Hematopoietic multipotent progenitor cell treated with erythropoietin and hydrocortisone succinate and interleukin-3 and kit ligand, for 8 days (in vitro differentiated cells): ENCODE measurements at places on chromosomes 5 and 9.

- no peak for DNase-seq
Measured at GRCh38 chr5:132222649-132223038, 5.0 kb downstream of the P4HA2 start.

DNA sequence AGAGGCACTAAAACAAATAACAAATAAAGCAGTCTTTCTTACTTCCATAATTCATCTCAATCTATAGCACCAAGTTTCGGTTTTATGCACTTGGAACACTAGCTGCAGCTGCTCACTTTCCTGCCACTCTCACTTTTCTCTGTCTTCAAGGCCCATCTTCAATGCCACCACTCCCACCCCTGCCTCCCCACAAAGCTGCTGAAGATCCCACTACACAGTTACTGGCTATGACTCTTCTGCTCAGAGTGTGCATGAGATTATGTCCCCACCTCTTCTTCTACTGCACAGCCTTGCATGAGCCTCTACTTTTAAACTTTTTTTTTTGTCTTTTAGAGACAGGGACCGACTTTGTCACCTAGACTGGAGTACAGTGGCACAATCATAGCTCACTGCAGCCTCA lies 77.4 kb downstream of the SAXO1 start:
- no peak for DNase-seq

DNA sequence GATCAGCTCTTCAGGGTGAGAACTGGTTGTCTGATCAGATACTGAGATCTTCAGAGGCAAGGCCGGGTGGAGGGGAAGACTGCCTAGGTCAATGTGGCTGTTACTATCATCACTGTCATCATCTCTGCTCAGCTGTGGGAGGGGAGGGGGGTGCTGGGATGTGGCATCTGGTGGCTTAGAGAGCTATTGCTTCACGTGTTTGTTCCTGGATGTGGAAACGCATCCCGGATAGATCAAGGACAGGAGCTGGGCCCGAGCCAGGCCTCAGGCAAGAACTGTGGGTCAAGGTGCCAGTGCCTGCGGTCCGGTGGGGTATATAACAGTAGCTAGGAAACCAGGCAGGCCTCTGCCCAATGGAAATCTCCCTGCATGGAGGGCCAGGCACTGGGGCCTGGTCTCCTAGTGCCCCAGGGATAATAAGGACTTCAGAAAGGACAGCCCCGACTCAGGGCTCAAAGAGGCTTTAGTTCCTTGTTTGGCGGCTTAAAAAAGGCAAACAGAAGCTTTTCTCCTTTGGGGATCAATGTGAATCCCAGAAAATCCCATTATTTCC lies 30.3 kb upstream of the TIFAB start:
- peak; percentile 80 for DNase-seq

DNA sequence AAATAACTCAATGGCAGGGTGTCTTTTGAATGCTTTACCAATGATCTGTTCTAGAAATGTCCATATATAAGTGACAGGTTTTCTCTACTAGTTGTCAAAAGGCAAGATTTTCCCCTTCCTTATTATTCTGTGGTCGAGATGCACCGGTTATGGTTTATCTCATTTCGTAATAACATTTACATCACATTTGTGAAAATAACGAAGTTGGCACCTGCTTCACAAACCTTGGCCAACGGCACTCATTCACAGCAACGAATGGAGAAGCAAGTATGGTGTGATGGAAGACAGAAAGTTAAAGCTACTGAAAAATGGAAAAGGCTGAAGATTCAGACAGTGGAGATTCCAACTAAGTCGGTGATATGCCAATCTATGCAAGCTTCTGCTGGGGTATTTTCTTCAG lies 235.8 kb downstream of the KCTD16 start:
- DNase-seq = peak; percentile 3

DNA sequence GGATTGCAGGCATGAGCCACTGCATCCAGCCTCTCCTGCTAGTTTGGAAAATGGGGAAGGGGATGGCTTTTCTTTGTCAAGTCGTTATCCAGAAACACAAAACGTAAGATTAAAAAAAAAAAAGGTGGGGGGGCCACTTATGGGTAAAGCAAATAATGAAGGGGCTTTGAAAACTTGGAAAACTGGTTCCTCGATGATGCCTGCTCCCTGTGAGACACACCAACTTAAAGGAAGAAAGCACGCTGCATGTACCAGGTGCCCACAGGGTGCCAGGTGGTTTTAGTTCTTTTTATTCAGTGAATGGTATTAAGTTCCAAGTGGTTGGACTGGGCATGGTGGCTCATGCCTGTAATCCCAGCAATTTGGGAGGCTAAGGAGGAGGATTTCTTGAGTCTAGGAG lies 170.1 kb downstream of the GOLPH3 start:
- DNase-seq = no peak

DNA sequence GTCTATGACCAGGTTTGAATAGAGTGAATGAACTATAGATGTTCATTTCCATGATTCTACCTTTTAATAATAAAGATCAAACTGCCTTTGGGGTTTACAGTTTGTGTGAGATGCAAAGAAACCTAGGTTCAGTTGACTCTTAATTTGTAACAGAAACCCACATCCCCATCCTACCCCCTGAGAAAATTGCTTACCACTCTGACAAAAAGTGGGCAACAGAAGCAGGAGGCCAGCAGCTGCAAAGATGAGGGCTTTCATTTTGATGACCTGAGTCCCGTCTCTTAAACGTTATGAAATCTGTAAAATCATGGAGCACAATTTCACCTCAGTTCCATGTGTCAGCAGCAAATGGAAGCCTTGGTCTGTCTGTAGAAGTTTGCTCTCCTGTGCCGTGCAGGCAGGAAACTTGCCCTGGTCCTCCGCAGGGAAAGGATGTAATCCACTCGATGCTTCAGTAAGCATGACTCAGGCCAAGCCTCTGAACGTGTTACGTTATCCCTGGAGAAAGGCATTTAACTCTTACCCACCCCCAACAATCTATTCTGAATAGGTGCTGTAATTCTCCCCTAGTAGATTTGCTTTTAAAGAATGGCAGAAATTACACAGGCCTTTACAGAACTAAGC lies at the start of gene F2RL2:
Gene F2RL2, minus strand, starts transcription at position 431 of the 624 bp plus-strand sequence. Its CDS starts 173 bp downstream, at position 258.
- no peak for DNase-seq

GRCh38 chr5:24646915-24647314 lies 2.1 kb upstream of the CDH10 start:
- no peak for DNase-seq

GRCh38 chr9:131449276-131449675 lies 53.4 kb upstream of the POMT1 start:
- no peak for DNase-seq
